ENCODE measurements at places on chromosomes 5 and 9.

GRCh38 chr5:31888564-31888963, 249.6 kb downstream of the PDZD2 start:
- DNase-seq = no peak

DNA sequence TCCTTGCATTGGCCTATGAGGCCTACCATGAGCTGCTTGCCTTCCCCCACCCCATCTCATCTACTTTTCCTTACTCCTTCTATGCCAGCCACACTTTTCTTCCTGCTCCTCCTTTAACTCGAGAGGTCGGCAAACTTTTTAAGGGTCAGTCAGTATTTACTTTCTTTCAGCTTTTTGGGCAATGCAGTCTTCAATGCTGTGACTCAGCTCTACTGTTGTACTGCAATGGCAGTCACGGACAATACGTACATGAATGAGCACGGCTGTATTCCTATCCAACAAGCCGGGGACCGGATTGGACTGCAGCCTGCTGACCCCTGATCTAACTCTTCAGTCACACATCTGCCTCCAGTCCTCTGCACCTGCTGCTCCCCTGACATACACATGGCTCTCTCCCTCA, 602 bp upstream of the ACTL7A start:
- no peak for DNase-seq

DNA sequence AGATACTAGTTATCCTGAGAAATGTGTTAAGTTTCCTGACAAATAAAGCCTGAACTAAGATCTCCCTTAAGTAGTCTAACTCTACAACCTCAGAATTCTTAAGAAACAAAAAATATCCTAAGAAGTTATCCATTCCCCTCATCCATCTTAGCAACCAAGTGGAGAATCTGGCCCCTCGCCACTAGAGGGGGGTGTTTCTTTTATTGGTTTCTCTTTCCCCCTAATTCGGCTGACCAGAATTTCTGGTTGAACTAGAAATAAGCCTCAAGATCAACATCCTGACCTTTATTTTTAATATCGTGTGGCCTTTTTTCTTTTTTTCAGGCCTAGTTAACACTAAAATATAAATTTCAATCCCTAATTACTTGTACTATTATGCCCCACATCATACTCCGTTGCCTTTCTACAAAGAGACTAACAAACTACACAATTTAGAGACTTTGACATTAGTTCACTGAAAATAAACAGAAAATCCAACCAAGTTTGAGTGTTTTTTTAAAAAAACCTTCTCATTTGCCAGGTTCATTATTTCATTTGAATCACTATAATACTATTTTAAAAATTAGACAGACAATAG, 14.3 kb upstream of the NR4A3 start:
- no peak for DNase-seq

DNA sequence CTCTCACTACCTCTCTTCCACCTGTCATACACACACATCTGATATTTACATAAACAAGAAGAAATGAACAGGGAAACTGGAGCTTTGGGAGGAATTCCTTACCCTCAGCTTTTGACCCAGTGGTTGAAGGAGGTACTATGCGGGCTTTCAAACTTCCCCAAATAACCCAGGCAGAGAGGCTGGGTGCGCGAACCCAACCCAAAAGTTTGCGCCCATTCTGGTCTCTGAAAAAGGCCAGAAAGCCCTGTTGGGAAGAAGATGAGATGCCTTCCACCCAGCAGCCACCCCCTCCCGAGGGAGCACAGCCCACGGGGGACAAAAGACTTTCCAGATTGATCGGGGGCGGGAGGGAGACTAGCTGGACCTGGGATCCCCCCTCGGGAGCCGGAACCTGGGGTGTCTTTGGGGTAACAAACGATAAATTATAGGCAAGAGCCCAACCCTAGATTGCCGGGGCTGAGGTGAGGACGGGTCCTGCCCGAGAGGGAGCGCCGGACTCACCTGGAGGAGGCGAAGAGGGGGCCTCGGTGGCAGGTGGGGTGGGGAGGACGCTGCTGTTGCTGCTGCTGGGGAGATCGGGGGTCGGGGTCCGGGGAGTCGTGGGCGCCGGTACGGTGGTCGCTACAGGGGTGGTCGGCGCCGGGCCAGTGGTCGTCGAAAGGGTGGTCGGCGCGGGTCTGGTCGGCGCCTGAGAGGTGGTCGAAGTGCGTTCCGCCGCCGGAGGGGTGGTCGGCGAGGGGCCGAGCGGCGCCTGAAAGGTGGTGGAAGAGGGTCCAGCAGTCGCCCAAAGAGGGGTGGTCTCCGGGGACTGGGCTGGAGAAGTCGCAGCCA, 798 bp downstream of the MEGF9 start:
- no peak for DNase-seq

GRCh38 chr9:31700252-31701045, 684.0 kb upstream of the ACO1 start:
- no peak for DNase-seq
